Purkinje cell (primary cell): ENCODE measurements at places on chromosomes 1 and 21. TPM values are rescaled to one million over a fixed set of nuclear protein-coding genes. Genes with fewer than 3 reads are reported as not detected.

GSTM5 gene
- 13.3 and 30.1 TPM in 2 replicates for polyA plus RNA-seq

ADAM30 gene
- not detected in 2 replicates for polyA plus RNA-seq

FAM163A gene
- polyA plus RNA-seq, result not detected in 2 replicates

NTRK1 gene
- polyA plus RNA-seq, result not detected in 2 replicates

TBX19 gene
- polyA plus RNA-seq, result not detected in 2 replicates

ILDR2 gene
- 10.8 and 14.1 TPM in 2 replicates for polyA plus RNA-seq

C1orf56 gene
- 12.8 and 18.3 TPM in 2 replicates for polyA plus RNA-seq

DNAI4 gene
- polyA plus RNA-seq, result 7.1 and 13.6 TPM in 2 replicates

OR6K2 gene
- polyA plus RNA-seq, result not detected in 2 replicates

ETV3L gene
- polyA plus RNA-seq, result not detected in 2 replicates

TUT4 gene
- polyA plus RNA-seq, result 29.9 and 39.4 TPM in 2 replicates

RAP1A gene
- polyA plus RNA-seq, result 43.6 and 44.9 TPM in 2 replicates

AGT gene
- 0.48 and 1.9 TPM in 2 replicates for polyA plus RNA-seq

ARL8A gene
- 9.2 and 9.3 TPM in 2 replicates for polyA plus RNA-seq

PSMA5 gene
- polyA plus RNA-seq, result 103 and 114 TPM in 2 replicates

VWA5B1 gene
- polyA plus RNA-seq, result not detected in 2 replicates

MMP23B gene
- polyA plus RNA-seq, result not detected in 2 replicates

HCRTR1 gene
- not detected in 2 replicates for polyA plus RNA-seq
